T-helper 17 cell (primary cell): ENCODE measurements at places on chromosomes 5 and 9. TPM values are rescaled to one million over a fixed set of nuclear protein-coding genes. Genes with fewer than 3 reads are reported as not detected.

DNA sequence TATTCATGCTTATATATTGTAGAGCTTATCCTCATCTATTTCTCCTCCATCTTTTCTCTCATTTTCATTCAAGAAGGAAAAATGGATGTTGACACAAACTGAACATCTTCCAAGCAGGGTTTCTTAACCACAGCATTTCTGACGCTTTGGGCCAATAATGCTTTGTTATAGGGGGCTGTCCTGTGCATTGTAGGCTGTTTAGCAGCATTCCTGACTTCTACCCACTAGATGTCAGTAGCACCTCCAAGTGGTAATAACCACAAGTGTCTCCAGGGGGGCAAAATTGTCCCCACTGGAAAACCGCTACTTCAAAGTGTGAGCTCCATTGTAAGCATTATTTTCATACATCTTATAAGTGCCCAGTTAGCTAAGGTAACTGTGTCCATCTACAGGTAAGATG, 2.6 kb upstream of the TXNDC8 start:
- H3K27ac ChIP-seq: no peak overlapping the region
- H3K4me3 ChIP-seq: no peak overlapping the region
- no peaks in the 10 kb centered on the region for H3K4me1 ChIP-seq
- H3K27me3 ChIP-seq: peaks cover 14% of the 10 kb centered on the region

- H3K27me3 ChIP-seq: no peaks in the 10 kb centered on the region
- H3K4me1 ChIP-seq: no peaks in the 10 kb centered on the region
- H3K4me3 ChIP-seq: no peak overlapping the region
- H3K27ac ChIP-seq: no peak overlapping the region
These were observed 70.8 kb upstream of the ENTREP1 start for GRCh38 chr9:69254223-69254622.

DNA sequence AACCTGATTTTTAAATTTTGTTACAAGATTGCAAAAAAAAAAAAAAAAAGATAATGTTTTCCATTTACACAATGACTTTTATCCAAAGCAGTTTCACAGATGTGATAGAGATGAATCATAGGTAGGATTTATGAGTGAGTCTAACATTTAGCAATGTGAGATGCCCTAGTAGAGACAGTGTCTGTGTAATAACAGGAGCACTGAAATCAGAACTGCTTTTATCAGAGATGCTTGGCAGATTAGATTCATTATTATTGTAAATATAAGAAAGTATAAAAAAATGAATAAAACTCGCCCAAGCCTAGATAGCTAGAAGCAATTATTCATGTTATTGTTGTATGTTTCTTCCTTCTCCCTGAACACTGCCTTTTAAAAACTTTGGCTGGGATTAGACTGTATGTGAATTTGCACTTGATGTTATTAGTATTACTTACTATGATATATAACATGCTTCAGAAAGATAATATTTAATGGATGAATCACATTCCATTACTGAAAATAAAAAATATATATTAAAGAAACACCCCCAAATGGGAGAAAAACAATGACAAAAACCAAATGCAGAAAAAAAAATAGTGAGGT, 567.3 kb upstream of the KLF4 start:
- no peak for DNase-seq
- no peak overlapping the region for H3K4me3 ChIP-seq
- H3K27ac ChIP-seq: no peak overlapping the region
- H3K4me1 ChIP-seq: no peaks in the 10 kb centered on the region
- no peaks in the 10 kb centered on the region for H3K27me3 ChIP-seq
- no peaks in the 10 kb centered on the region for H3K36me3 ChIP-seq

The GABRA1 gene
- not detected for total RNA-seq

The PTPN3 gene
- not detected for total RNA-seq

- H3K27ac ChIP-seq: peak overlapping the region; percentile 98
- peaks cover 49% of the 10 kb centered on the region for H3K4me1 ChIP-seq
- no peak for DNase-seq
- H3K27me3 ChIP-seq: no peaks in the 10 kb centered on the region
- H3K36me3 ChIP-seq: peaks cover 9% of the 10 kb centered on the region
These were observed 24.6 kb downstream of the TRAF1 start for GRCh38 chr9:120901755-120902568.

GRCh38 chr9:112836394-112836793, 54.3 kb downstream of the SLC46A2 start:
- DNase-seq: no peak
- H3K27me3 ChIP-seq: no peaks in the 10 kb centered on the region
- H3K36me3 ChIP-seq: peaks cover 13% of the 10 kb centered on the region
- no peak overlapping the region for H3K27ac ChIP-seq
- H3K4me1 ChIP-seq: peaks cover 4% of the 10 kb centered on the region

- H3K27ac ChIP-seq: peak overlapping the region; percentile 99
- H3K27me3 ChIP-seq: no peaks in the 10 kb centered on the region
- DNase-seq: no peak
- peaks cover 50% of the 10 kb centered on the region for H3K4me1 ChIP-seq
- H3K4me3 ChIP-seq: peak overlapping the region; percentile 83
- H3K36me3 ChIP-seq: no peaks in the 10 kb centered on the region
These were observed 9.3 kb downstream of the TMEM245 start for GRCh38 chr9:109110329-109111021.
